Activated effector memory CD4-positive, alpha-beta T cell treated with Interleukin-2 at 50 U/mL for 16 hours (primary cell): ENCODE measurements at places on chromosomes 3 and 15.

- DNase-seq = no peak
These were observed 91.1 kb downstream of the LINGO1 start for GRCh38 chr15:77541421-77542181.

DNA sequence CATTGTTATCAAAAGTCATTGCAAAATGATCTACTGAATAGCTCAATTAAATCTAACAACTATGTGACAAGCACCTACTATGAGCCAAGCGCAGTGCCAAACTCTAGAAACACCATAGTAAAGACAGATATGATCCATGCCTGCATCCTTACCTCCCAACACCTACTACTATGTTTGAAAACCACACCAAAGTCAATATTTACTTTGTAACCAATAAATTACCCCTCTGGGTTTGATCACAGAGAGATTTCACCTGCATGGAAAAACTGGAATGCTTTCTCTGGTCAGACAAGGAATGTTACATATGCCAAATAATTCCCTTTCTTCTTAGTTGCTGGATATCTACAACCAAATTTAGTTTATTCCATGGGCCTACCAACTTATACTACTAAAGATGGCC lies 422.2 kb downstream of the FHIT start:
- no peak for DNase-seq

DNA sequence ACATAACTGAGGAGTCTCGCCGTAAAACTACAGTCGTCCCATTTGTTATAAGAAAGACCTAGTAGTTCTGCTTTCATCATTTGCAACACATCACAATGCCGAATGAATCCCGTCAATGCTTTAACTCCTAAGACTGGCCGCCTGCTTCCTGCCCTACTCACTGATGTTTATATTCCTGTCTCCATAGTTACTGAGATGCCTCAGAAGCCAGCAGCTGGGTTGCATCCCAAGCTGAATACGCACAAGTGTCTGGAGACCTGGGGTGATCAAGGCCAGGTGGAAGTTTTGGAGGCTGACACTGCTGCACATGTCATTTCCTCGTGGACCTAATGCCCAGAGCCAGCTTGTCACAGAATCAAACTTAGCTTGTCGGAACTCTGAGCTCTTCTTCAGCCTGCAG lies 95.2 kb upstream of the UBE2E1 start:
- DNase-seq = no peak

- DNase-seq = no peak
These were observed 800.7 kb upstream of the GRM7 start for GRCh38 chr3:6060251-6060650.

DNA sequence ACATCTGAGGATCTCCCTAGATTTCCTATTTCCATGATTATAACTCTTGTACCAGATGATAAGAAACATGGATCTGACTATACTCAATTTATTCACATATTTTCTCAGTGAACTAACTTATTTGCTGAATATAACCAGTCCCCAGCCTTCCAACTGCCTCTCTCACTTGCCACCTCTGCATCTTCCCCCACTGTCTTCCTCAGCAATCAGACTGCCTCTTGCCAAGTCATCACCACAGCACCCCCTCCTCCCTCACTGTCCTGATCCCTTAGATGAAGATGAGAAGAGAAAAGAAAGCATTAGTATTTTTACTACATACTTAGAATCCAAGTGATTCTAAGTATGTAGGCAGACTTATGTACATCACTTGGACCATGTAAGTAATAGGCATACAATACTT lies 71.9 kb downstream of the GTPBP8 start:
- DNase-seq = no peak

GRCh38 chr3:138463724-138464490 lies 29.5 kb downstream of the ESYT3 start:
- DNase-seq = no peak

DNA sequence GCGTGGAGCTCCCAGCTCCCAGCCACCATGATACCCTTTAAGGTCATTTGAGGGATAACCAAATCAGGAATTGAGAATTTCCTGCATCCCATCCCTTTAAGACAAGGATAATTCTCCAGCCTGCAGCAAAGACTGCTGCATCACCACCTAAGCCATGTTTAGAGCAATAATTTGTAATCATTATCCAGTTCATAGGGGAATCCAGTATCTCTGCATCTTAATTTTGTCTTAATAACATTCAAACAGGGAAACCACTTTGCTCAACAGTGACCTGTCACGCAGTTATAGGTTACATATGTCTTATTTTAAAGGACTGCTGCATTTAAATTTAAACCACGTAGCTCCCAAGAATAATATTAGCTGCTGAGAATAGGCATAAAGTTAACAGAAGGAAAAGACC lies 188.4 kb downstream of the SSR3 start:
- no peak for DNase-seq

GRCh38 chr3:30353711-30354467 lies 252.5 kb upstream of the TGFBR2 start:
- DNase-seq = peak; percentile 24

DNA sequence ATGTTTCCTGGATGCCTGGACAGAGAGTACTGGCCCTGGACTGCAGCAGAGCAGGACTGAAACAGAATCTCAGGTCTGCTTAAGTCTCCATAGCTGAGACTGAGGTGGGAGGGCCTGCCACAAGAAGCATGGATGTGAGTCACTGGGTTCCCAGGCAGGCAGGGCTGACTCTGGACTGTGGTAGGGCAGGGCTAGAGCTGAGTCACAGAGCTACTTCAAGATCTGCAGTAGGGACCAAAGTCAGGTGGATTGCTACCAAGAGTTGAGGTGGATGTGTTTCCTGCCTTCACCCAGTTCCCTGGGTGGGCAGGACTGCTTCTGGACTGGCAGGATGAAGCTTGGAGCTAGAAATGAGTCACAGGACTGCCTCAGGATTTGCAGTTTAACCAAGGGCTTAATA lies 282.9 kb downstream of the AGBL1 start:
- DNase-seq = no peak

DNA sequence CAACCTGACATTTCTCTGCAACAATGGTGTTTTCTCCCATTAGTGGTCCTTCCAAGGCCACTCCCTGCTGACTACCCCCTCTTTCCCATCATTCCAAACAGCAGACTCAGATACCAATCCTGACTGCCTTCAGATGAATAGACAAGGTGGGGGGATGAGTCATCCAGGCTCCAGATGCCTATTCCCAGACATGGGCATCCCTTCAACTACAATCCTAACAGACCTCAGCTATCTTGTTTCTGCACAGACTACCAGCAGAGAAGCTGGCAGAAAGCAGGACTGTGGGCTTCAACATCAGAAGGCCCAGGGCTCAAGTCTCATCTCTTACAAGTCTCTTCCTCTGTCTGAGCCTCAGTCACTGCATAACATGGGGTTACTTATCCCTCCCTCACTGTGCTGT lies 2.2 kb downstream of the RBP1 start:
- DNase-seq = no peak

DNA sequence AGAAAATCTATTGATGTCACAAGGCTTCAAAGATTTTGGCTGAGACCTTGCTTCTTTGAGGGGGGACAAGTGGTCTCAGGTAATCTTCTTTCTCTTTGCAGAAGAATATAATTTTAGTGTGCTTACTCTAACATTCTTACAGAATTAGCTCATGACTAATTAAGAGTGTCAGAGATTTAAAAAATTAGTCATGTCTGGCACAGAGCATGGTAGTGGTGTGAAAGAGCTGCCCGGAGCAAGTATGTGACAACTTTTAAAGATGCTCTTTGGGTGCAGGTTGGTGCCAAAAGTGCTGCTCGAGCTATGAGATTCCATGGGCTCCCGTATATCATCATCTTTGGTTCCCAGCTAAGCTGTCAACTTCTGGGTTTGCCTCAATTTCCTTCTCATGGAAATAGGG lies 31.1 kb downstream of the CYP19A1 start:
- no peak for DNase-seq
